ENCODE measurements at places on chromosomes 2 and 18. TPM values are rescaled to one million over a fixed set of nuclear protein-coding genes. Genes with fewer than 3 reads are reported as not detected.

- DNase-seq: no peak
Measured at GRCh38 chr2:45929674-45930395, 278.4 kb downstream of the PRKCE start.

AUP1 gene
- total RNA-seq: 121 TPM

GRCh38 chr2:127096280-127096679 is 10.7 kb downstream of the BIN1 start:
- DNase-seq: no peak

TUBA3E gene
- not detected for total RNA-seq

TM4SF20 gene
- total RNA-seq: not detected

DNA sequence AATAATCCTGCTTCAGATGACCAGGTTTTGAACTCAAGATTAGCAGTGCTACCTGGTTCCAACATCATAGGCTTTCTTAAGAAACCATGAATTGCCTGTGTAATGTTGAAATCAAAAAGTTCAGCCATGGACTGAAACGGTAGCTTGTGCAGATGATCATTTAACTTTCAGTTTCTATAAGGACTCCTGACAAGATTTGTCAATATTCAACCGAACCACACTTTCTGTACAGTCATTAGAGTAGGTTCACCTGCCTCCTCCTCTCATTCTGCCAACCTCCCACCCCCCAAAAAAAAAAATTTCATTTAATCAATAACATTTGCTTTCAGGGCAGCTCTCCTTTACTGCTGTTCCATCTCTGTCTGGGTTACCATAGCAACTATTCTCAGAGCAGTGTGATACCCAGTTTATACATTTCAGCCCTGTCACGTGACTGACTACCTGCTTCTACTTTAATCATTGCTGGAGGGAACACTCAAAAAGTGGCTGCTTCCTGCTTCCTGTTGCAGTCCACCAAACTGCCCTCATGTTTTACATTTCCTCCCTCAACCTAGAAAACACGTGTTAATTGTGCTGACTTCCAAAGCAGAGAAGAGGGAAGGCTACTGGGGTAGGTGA is 275.5 kb downstream of the SS18 start:
- DNase-seq: no peak

DNA sequence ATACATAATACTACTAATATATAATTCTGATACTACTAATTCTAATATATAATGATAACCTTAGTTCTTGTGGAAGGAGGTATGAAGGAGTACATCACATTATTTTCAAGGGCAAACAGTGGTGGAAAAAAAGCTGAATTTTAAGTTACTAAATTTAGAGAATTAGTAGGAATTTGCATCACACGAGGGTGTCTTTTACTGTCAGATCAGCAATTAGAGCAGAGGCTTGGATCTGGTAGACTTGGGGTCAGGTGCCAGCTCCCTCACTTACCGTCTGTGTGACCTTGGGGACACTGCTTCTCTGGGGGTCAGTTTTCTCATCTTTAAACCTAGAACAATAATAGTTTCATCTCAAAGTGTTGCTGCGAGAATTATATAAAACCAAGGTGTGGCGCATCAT is 114.1 kb upstream of the NEDD4L start:
- no peak for DNase-seq

DNA sequence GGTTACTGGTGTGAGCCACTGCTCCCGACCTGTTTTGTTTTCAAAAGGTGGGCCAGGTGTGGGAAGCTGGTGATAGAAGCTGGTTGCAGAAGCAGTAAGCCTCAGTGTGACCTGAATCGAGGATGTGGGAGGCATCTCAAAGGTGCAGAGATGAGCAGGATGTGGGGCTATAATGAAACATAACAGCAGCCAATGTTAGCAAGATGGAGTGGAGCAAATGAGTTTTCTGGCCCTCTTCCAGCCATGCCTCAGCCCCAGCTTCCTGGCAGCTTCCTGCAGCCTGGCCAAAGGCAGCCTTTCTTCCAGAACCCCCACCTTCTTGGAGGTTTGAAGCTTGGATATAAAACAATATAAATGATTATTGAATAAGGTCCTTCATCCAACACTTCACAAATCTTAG is 184.8 kb downstream of the NCK2 start:
- DNase-seq: peak; percentile 59

DNA sequence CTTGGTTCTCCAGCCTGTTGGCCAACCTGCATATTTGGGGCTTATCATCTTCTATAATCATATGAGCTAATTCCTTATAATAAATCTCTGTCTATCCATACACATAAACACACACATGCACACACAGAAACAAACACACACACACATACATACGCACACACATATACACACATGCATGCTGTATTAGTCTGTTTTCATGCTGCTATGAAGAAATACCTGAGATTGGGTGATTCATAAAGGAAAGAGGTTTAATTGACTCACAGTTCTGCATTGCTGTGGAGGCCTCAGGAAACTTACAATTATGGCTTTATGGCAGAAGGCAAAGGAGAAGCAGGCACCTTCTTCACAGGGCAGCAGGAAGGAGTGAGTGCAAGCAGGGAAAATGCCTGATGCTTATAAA is 707.4 kb upstream of the CDH2 start:
- no peak for DNase-seq

DNA sequence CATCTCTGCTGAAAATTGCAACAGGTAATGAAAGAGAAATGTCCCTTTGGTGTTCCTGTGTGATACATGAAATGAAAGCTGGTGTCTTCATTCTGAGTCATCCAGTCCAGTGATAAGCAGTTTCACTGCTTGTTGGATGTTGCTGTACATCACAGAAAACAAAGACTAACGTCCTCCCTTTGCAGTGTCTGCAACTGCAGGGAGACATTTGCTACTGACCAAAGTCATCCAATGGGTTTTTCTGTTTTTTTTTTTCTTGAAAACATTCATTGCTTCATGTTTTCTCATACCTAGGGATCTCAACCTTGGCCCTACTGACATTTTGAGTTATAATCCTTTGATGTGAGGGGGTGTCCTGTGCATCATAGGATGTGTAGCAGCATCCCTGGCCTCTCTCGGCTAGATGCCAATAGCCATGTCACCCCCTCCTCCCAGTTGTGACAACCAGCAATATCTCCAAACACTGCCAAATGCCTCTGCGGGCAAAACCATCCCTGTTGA is 63.6 kb upstream of the FZD5 start:
- DNase-seq: no peak

NCK2 gene
- 109 TPM for total RNA-seq

MYOM1 gene
- 2.6 TPM for total RNA-seq

EIPR1 gene
- total RNA-seq: 24.5 TPM

DNA sequence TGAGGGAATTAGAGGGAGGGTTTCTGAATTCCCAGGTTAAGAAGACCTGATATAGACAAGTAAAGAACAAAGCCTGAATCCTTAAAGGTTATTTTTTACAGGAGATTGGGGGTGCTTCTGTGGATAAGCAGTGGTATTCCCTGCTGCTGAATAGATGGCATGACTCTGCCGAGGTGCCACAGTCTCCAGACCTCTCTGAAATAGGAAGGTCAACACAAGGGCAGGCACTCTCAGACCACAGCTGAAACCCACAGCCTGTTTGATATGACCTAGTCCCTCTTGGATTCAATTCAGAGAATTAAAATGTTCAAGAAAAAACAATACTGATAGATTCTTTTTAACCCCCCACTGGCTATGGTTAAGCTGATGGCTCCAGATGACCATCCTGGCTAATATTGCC is 259.3 kb downstream of the PTGR3 start:
- DNase-seq: no peak

- DNase-seq: no peak
Measured at GRCh38 chr2:195652911-195653310, 4.1 kb upstream of the SLC39A10 start.

GRCh38 chr2:44707945-44708660 is 233.4 kb upstream of the SIX3 start:
- peak; percentile 0 for DNase-seq
